ENCODE measurements at places on chromosomes 6 and 20.

DNA sequence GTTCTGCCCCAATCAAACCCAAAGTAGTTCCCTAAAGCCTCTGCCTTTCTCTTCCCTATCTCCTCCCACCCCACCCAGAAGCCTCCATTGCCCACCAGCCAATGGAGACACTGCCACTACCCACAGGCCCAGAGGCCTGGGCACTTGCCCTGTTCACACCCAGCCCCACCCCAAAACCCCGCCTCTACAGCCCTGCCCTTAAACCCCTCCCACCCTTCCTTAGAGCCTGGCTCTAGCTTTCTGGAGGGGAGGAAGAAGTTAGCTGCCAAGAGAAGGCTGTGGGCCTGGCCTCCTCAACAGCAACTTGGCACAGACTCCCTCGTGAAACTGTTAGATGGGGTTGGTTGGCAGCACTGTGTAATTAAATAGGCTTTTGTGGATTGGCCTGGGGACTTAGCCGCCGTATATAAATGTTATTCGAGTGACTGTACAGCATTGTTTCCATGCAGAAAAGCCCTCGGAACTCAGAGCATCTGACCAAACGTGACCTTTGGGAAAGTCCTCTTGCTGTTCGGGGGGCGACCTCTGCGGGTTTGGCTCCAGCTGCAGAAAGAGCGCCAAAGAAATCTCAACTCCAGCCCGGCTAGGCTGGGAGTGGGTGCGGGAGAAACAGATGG lies 31.4 kb downstream of the COL11A2 start:
- DNase-seq, result peak; percentile 27

- no peak for DNase-seq
Observed at GRCh38 chr6:151060766-151061531, 178.8 kb upstream of the AKAP12 start.

DNA sequence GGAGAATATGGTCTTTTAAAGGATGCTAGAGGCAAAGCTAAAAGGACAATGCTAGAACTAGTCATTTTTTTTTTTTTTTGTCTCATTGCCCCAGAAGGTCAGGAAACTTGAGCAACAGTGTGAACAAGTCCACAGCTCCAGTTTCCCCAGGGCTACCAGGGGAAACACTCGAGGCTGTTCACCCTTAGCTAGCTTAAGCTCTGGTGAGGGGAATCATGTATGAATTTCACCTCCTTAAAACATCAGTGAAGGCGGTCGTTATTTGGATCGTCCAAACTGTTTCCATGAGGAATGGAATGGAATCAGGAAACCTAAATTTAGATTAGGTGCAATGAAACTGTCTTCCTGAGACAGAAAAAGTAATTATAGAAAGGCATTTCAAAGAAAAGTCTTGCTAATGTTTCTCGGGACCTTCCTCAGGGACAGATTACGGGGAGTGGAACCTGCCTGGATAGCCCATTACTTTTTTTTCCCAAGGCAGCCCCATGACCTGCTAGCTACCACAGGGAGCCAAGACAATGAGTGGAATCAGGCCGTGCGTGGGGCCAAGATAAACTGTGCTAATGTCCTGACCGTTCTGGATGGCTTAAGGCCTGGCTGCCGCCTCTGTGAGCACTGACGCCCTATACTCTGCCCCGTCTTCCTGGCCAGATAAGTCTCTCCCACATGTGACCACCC lies 164.8 kb upstream of the SGK1 start:
- DNase-seq, result no peak

- DNase-seq, result no peak
Observed at GRCh38 chr20:34388000-34388399, 24.9 kb downstream of the ITCH start.

DNA sequence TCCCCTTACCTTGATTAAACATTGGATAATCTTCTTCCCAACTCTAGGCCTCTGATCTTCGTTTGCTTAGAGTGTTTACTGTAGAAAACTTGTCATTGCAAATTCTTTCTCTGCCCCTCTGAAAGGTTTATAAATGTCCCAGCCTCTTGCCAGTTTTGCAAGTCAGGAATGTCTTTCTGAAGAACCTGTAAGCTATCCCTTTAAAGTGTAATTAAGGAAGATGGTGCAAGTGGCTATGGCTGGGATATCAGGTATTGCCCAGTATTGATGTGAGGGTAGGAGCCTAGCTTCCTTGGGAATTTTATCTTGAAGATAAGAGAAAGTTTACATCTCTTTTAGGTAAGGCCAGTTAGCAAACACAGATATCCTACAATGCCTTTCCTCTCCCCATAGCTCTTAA lies 211.0 kb upstream of the RIMS1 start:
- no peak for DNase-seq

GRCh38 chr6:127514773-127515227 lies 4.3 kb downstream of the MTCL3 start:
- peak; percentile 58 for DNase-seq

DNA sequence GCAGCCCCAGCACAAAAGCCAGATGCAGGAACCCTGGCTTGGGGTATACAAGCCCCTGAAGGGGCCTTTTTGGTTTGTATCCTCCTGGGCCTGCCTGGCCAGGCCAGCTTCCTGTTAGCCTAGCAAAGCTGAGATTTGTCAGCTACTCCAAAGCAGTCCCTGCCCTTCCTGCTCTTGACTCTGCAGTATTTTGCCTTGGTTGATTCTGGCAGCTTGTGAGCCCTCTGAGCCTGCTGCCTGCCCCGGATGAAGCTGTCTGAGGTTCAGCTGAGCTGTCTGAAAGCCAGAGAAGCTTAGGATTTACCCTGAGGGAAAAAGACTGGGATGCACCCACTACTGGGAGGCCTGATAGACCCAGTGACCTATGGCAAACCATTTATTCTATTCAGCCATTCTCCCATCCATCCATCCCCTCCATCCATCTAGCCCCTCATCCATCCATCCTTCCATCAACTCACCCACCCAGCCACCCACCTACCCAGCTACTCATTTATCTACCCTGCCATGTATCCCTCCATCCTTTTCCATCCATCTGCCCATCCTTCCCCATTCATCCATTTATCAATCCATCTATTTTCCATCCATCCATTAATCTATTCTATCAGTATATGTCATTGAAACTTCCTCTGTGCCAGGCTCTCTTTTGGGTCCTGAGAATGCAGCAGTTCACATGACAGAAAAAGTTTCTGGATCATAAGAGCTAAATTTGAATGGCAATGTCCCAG lies 307.5 kb downstream of the DHX35 start:
- DNase-seq, result no peak

DNA sequence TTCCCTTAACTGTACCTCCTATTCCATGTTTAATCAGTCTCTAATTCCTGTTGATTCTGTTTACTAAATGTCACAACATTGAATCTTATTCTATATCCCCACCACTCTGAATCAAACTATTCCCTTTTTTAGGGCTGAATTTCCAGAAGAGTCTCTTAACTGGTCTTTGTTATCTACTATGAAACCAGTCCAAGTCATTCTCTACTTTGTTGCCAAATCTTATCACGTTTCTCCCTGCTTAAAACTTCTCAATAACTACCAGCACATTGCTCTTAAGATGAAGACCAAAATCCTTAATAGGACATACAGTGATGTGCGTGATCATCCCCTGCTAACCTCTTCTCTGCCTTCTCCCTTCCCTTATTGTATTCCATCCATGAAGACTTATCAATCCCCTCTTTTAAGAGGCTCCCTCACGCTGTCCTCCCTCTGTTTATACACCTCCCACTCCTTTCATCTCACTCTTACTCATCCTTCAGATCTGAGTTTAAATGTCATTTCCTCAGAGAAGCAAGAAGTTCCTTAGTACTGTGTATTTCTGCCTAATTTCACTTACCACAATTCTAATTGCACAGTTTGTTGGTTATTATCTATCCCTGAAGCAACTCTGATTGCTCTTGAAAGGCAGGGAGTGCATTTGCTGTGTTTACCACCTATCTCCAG lies 143.0 kb upstream of the AHI1 start:
- no peak for DNase-seq

- no peak for DNase-seq
Observed at GRCh38 chr6:149084026-149084425, 233.5 kb upstream of the TAB2 start.

- DNase-seq, result no peak
Observed at GRCh38 chr6:82917346-82918064, 148.1 kb downstream of the UBE3D start.

GRCh38 chr6:111959766-111960165 lies 86.5 kb upstream of the FYN start:
- no peak for DNase-seq

DNA sequence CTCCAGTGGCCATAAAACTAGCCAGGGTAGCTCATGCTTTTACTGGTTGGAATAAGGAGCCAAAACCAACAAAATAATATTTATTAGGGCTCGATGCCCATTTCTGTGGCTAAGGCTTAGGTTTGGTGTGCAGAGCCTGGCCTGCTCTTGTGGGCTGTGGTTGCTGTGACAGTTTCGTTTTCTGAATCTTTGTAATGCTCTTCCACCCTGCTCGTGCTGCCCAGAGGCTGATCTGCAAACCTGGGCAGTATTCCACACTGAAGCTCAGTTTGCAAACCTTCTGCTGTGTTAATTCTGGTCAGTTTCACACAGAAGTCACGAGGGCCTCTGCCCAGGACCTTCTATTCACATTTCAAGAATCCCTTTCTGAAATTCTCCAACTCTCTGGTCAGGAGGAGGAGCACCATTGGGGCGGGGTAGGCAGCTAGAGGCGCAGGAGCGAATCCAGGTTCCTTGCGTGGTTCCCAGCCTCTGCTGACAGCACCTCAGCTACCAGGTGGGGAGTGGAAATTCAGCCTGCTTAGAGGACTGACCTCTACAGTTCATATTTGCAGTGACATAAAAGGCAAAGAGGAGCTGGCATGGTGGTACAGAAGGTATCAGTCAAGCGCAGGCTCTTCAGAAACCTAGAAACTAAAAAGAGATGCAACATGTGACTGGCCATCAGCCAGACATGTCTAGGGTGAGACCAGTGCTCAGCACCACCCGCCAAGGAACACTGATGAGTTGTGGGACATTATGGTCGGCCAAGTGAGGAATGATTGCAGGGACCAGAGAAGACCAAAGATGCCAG lies 14.3 kb upstream of the C20orf144 start:
- no peak for DNase-seq

- DNase-seq, result no peak
Observed at GRCh38 chr6:138222901-138223546, 4.7 kb upstream of the PBOV1 start.

- no peak for DNase-seq
Observed at GRCh38 chr6:72497186-72497585, 124.7 kb upstream of the KCNQ5 start.

- no peak for DNase-seq
Observed at GRCh38 chr6:166466178-166467122, 83.7 kb upstream of the MPC1 start.

GRCh38 chr6:10412461-10413261 lies 2.2 kb downstream of the TFAP2A start:
- DNase-seq, result no peak

- no peak for DNase-seq
Observed at GRCh38 chr20:38827770-38828281, 22.3 kb downstream of the PPP1R16B start.

DNA sequence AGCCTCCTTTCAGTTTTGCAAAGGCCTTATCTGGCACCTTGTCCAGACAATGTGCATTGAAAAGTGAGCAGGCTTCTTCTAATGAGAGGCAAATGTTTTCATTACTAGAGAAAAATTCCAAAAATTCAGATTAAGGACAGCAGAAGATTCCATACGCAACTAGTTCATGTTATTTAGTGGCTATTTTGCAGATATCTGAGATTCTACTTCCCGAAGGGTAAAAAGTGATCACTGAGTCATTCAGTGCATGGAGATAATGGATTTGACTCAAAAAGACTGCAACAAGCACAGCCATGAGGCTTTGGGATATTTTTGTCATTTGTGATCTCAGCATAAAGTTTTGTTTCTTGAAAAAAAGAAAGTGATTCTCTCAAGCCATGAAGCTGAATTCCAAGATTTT lies 29.9 kb downstream of the METTL24 start:
- no peak for DNase-seq

DNA sequence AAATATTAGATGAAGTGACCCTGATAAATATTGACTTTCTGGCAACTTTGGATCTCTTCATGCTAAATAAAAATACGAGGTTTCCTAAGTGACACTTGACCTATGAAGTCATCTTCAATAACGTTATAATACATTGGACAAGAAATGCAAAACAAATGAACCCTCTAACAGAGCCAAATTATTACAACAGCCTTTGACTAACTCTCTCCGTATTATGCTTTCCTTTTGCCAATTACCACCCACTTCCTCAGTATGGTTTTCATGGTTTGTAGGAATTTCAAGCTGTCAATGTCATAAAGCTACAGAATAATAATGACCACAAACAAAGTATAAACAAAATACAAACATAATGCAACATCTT lies 210.5 kb downstream of the MOXD1 start:
- DNase-seq, result no peak

- DNase-seq, result no peak
Observed at GRCh38 chr6:16236009-16236501, 2.3 kb upstream of the GMPR start.

DNA sequence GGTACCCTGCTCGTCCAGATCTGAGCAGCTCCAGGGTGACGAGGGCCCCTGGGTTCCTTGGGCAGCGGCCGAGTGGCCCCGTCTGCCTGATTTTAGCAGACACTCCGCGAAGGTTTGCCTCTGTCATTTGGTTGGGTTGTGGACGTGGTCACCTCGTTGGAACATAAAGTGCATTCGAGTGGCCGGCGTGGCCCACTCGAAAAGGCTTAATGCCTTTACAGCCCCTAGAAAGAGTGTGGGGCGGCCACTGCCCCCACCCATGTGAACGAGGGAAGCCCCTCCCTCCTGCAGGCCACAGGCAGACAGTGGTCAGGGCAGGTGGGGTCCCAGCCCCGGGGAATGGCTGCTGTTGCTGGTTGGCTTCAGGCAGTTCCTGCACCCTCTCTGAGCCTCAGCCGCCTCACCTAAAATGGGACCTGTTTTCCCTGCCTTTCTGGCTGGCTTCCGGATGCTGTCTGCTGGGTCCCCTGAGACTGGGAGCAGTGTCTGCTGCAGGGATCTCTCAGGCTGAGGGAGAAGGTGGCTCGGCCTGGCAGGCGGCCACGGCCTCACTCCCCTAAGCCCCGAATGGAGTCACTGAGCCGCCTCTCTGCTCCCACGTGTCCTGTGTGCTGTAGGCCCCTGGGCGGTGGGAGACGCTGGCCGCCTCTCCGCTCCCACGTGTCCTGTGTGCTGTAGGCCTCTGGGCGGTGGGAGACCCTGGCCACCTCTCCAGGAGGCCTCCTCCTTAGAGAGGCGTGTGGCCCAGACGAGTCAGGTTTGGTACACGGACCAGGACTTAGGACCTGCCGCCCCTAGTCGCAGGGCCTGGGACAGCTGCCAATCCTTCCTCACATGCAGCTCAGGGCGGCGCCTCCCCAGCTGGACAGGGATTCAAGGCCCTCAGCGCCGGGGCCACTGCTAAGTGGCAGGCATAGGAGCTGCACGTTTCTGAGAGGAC lies 233.0 kb downstream of the ERMARD start:
- no peak for DNase-seq

GRCh38 chr6:131728296-131728939 lies 17.6 kb upstream of the CTAGE9 start:
- DNase-seq, result no peak

GRCh38 chr20:19129976-19130612 lies 82.3 kb upstream of the SLC24A3 start:
- DNase-seq, result no peak

GRCh38 chr6:34517461-34517881 lies 38.7 kb downstream of the SPDEF start:
- DNase-seq, result no peak

All from globus pallidus (tissue), 1 donor.